ENCODE measurements at places on chromosomes 4 and X.
A peak's percentile ranks its signal among the peaks of the same experiment; 100 is the strongest.

DNA sequence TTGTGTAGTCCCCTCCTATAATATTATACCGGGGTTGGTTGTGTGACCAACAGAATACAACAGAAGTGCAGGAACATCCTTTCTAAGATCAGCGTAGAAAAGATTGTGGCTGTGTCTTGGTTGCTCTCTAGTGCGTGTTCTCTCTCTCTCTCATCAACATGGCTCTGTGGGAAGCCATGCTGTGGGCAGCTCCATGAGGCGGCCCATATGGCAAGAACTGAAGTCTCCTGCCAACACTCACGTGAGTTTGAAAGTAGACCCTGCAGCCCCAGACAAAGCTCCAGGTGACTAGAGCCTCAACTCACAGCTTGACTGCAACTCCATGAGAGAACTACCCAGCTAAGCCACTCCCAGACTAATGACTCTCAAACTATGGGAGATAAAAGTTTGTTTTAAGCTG is 118.7 kb downstream of the TSPAN5 start:
- no peak for DNase-seq

GRCh38 chr4:108601532-108601931 is 18.8 kb upstream of the RPL34 start:
- peak; percentile 39 for DNase-seq

DNA sequence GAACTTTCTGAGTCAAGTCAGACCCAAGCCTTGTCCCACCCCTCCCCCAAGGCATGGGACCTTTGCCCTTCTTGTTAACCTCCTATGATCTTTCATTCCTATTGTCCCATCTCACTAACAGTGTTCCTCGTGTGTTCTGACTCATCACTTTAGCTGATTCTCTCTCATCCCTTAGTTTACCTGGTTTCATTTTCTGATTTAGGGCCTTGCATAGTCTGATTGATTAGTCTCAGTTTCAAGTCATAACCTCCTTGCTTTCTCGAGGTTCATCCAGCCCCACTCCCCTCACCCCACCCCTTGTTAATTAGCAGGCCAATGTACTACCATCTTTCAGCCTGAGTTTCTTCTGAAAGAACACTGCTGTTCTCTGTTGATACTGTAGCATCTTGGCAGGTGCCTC is 517.4 kb downstream of the RPA4 start:
- peak; percentile 5 for DNase-seq

DNA sequence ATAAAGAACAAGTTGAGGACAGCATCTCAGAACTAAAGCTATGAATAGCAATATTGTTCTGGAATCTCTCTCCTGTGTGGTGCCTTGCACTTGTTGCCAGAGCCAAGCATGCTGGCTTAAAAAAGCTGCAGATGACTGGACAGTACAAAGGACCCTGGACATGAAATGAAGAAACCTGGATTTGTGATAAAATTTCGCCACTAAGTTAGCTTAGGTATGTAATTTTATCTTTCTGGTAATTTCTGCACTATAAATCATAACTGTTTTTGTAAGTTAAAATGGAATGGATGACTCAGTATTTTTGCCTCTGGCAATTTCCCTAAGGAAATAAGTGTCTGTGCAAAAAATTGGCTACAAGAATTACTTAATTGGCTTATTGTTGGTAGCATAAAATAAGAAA is 317.2 kb downstream of the CAMK2D start:
- DNase-seq: no peak

GRCh38 chrX:2665387-2666304 is 25.4 kb upstream of the CD99 start:
- no peak for DNase-seq

GRCh38 chrX:4380710-4381109 is 667.3 kb upstream of the PRKX start:
- DNase-seq: no peak

DNA sequence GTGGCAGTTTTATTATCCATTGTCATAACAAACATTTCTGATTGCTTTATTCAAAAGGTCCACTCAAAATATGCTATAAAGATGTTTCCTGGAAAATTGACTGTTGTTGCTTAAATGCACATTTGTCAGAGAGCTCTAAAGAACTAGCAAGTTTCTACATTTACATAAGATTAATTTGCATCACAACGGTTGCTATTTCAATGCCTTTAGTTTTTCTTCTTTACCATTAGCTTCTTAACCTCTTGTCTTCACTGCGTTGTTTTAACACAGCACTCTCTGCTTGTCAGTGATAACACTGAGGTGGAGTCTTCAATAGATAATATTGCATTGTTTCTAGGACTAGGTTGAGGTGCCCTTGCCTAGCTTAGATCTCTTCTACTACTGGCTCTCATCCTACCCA is 76.7 kb upstream of the GALNT7 start:
- DNase-seq: no peak

DNA sequence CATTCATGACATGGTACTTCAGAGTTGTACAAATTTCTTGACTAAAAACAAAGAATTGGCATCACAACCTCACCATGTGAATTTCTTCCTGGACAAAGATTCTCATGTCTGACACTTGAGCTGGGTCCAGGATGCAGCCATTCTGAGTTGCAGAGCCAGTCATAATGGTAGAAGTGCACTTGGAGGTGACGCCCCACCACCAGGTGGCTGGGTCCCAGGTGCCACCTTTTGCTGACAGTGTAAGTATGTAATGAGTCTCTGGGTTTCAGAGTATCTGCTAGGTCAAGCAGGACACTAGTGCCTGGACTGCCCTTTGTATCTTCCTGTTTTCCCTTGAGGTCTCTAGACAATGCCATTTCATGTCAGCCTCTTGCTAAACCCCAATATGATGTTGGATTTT is 36.6 kb upstream of the WDR1 start:
- DNase-seq: no peak

- DNase-seq: no peak
These were observed 15.0 kb downstream of the CLDN2 start for GRCh38 chrX:106935175-106935574.

GRCh38 chrX:121307449-121307848 is 260.0 kb downstream of the GLUD2 start:
- no peak for DNase-seq

DNA sequence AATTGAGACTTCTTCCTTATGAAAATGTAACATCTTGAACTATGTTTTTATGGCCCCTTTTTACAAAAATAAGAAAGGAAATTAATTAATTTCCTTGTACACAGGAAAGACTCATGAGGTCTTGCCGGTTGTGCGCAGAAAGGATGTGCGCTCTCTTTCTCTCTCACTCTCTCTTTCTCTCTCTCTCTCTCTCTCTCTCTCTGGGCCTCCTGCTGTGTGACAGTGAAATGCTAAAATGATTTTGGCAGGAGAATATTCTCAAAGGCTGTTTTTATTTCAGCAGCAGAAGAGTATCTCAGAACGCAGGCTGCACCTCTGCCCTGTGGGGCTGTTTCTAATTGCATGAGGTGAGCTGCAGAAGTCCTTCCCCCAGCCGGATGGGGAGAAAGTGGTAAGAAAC is 349.0 kb downstream of the MID1IP1 start:
- DNase-seq: no peak

DNA sequence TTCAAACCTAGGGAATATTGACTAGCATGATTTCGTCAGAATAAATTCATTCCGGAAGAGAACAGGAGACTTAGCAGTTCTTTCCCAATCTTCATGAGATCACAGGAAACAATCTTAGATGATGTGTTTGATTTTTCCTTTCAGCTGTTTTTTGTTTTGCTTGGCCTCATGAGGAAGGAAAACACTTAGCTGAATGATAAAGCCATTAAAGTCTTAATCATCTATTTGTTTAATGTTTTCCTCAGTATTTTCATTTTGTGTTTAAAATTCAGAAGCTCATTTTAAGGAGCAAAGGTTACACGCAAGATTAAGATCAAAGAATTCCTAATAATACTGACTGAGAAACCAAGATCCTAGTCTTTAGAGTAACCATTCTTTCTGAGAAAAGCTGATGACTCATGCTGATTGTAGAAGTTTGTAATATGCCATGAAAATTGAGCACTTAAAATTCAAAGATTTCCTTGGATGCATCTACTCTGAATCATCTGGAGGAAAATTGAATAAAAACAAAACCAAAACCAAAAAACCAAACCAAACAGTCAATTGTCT is 15.4 kb upstream of the TBC1D19 start:
- DNase-seq: no peak

DNA sequence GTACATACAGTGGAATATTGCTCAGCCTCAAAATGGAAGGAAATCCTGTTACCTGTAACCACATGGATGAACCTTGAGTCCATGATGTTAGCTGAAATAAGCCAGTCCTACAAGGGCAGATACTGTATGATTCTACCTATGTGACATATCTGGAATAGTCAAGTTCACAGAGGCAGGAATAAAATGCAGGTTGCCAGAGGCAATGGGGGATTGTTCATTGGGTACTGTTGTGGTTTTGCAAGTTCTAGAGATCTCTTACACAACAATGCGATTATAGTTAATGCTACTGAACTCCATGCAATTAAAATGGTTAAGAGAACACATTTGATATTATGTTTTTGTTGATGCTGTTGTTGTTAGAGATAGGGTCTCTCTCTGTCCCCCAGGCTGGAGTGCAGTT is 74.6 kb downstream of the SHROOM2 start:
- DNase-seq: no peak

GRCh38 chrX:47200385-47201150 is 6.9 kb downstream of the UBA1 start:
- DNase-seq: no peak

- DNase-seq: no peak
These were observed 11.4 kb downstream of the EFNB1 start for GRCh38 chrX:68840256-68840655.

Measured in activated naive CD4-positive, alpha-beta T cell treated with anti-CD3 and anti-CD28 coated beads for 36 hours (primary cell).